ENCODE measurements at places on chromosomes 1 and 21.

- no peak for DNase-seq
These were observed 140.2 kb upstream of the SGIP1 start for GRCh38 chr1:66393586-66394287.

DNA sequence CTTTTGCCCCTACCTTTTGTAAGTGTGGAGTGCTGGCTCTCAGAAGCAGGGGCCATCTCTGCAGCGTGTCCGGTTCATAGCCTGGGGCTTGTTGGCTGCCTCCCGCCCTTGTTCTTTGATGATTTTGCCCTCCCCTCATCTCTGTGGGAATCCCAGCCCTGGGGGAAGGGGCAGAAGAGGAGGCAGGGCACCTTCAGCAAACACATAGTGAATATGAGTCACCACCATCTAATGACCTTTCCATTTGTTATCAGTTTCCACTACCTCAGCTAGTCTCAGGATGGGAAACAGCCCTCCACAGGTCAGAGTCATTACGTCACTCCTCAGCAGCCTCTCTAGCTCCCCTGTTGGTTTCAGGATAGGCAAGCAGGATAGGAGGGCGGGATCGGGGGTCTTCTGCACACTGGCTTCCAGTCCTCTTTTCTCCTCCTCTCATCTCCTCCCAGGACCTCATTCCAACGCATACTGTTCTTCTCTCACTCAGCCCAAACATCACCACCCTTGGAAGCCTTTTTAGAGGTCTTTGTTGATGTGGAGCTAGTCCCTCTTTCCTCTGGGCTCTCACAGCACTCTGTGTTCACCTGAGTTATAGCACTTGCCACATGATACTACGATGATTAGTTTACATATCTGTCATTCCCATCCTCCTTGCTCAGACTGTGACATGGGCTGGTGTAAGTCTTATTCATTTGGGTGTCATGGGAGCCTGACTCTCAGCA lies 15.8 kb downstream of the GADD45A start:
- DNase-seq, result no peak

DNA sequence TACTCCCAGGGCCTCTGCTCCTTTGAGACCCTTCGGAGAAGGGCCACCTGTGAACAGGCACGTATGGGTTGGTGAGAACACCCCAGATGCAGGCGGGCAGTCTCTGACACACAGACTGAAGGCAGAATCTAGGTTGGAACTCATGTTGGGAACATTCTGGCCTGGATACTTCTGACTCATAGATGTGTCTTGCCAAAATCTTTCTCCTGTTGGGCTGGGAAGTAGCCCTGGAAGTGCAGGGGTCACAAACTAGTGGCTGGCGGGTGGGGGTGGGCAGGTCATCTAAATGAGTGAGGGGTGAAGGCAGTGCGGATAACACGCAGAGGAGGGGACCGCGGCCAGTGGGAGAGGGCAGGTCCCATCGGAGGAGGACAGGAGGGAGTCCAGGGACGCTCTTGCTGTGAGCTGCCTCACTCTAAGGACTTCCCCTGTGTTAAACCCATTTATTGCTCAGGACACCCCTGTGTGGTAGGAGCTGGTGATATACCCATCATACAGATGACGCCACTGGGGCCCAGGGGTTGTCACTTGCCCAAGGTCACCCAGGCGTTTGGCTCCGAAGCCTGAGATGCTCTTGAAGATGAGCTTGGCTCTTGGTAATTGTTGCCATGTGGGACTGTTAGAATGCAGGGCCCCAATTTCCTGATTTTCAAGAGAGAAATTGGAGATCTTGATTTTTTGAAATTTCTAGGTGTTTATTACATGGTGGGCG lies 181.0 kb downstream of the PTPRU start:
- no peak for DNase-seq

DNA sequence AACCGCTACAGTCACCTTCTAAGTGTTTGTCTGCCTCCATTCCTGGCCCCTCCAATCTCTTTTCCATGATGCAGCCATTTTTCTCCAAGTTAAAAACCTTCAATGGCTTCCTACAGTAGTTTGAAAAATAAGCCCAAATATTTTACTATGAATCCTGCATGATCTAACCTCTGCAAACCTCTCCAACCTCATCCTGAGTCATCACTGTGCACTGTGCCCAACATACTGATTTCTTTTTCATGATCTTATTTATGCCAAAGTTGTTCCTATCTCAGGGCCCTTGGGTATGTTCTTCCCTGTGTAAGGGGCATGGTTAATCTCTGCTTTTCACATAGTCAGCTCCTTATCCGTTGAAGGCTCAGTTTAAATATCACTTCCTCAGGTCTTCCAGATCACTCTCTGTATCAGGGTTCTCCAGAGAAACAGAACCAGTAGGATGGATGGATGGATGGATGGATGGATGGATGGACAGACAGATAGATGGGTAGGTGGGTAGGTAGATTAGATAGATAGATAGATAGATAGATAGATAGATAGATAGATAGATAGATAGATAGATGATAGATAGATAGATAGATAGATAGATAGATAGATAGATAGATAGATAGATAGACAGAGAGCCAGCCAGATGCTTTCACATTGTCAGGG lies 18.1 kb upstream of the PTPN14 start:
- DNase-seq, result no peak

GRCh38 chr1:15616373-15617172 lies 685 bp upstream of the DDI2 start:
- no peak for DNase-seq

DNA sequence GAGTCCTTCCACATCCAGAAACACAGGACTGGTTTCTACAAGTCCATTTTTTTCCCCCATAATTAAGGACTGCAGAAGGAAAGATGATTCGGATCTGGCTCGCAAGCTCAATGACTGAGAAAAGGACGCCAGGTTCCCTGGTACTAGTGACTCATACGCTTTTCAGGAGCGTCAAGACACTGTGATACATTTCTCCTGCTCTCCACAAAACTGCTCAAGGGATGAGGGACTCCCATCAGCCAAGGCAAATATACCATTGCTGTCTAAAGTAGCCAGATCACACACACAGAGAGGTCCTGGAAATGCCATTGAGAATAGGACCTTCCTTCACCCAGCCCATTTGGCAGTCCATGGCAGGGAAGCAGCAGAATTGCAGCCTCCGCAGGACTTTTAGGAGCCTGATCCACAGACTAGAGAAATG lies 253.6 kb upstream of the IRF2BP2 start:
- no peak for DNase-seq

DNA sequence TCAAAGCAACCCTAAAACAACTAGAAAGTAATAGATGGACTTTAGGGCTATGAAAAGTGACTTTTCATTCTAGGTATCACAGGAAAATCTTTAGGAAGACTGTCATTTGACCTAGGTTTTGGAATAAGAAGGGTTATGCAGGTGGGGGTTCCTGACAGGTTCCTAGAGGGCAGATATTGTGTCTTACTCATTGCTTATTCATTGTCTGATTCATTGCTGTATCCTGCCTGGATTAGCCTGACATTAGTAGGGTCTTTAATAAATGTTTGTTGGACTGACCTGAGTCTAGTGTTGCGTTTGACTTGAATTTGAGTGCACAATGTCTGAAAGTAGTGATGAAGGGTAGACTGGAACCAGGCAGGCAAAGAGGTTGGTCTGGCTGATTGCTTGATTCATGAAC lies 6.0 kb downstream of the FNBP1L start:
- no peak for DNase-seq

DNA sequence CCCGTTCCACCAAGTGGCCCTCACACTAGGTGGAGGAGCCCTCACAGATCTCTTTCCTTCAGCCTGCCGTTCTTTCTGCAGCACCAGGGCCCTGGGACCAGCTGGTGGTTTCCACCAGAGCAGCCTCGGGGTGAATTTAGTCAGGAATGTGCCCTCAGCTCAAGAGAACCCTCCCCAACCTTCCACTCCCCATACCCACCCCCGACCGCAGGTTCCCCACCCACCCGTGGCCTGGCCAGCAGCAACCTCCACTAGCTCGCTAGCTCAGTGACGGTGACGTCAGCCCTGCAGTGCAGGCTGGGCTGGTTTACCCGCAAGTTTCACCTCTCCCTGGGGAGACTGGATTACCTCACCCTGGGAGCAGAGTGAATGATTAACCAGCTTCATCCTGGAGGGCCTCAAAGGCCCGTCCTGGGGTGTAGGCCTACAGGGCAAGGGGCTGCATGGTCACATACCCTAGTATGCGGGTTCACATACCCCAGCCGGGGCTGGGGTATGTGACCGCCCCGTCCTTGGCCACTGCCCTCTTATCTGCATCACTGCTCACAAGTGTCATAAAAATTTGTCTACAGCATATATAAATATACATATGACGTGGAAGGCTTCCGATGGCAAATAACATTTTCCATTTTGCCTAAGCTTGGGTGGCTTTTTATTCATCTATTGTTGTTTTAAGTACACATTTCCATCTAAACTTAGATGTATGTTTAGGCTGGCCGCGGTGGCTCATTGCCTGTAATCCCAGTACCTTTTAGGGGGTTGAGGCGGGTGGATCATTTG lies 24.5 kb downstream of the ELF3 start:
- DNase-seq, result no peak

- no peak for DNase-seq
These were observed 31.7 kb upstream of the ENSA start for GRCh38 chr1:150661156-150661555.

DNA sequence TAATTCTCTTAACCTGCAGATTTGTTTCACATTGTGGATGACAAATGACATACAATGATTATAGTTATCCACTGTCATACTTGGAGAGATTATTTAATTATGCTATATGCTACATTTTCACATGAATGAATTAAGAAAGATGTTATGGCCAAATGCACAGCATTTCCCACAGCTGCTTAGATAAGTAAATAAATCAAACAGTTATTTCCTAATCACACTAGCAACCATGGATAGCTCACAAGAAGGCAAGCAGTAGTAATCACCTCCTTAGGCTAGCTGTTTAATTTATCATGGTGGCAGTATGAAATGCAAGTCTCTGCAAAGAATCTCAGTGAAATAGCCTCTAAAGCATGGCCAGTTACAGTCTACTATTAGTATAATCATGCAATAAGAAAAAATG lies 1581.5 kb downstream of the NCAM2 start:
- DNase-seq, result no peak

GRCh38 chr21:32306021-32306780 lies 7.5 kb downstream of the MRAP start:
- DNase-seq, result no peak

DNA sequence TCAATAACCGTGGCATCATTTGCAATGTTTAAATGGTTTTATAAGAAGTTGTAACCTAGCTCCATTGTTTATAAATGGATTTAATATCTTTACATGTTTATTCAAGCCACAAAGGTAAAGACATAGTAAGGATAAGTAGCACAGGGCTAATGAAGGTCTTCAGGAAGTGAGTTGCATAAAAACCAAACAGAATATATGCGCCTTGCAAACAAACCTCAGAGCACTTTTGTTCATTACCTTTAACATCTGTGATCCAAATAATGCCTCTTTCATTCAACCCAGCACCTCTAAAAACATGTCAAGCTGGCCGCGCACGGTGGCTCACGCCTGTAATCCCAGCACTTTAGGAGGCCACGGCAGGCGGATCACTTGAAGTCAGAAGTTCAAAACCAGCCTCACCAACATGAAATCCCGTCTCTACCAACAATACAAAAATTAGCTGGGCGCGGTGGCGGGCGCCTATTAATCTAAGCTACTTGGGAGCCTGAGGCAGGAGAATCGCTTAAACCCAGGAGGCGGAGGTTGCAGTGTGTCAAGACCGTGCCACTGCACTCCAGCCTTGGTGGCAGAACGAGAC lies 25.3 kb downstream of the BRINP3 start:
- no peak for DNase-seq

- DNase-seq, result no peak
These were observed 75.2 kb downstream of the CNIH3 start for GRCh38 chr1:224691148-224691925.

GRCh38 chr1:246629030-246629429 lies 62.8 kb downstream of the CNST start:
- no peak for DNase-seq

GRCh38 chr1:89994231-89994804 lies 592 bp upstream of the ZNF326 start:
- no peak for DNase-seq

- no peak for DNase-seq
These were observed 174.6 kb downstream of the RWDD3 start for GRCh38 chr1:95408507-95409136.

DNA sequence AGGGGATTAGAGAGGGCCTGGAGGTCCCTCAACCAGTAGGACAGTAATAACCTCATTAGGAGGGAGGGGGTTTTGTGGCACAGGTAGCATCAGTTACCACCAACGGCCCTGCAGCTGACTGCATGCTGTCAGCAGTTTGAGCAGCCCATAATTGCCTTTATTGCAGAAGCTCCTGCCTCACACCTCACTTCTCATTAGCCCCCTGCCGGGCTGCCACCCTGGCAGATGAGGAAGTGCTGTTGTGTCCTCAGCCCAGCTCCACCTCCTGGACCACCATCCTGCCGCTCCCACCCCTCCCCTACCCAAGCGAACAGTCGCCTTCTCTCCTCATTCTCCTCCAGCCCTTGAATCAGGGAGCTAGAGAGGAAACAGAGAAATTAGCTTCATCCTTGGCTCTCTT lies 237.4 kb downstream of the LMX1A start:
- no peak for DNase-seq

- no peak for DNase-seq
These were observed 42.0 kb upstream of the LDLRAP1 start for GRCh38 chr1:25501235-25502058.

DNA sequence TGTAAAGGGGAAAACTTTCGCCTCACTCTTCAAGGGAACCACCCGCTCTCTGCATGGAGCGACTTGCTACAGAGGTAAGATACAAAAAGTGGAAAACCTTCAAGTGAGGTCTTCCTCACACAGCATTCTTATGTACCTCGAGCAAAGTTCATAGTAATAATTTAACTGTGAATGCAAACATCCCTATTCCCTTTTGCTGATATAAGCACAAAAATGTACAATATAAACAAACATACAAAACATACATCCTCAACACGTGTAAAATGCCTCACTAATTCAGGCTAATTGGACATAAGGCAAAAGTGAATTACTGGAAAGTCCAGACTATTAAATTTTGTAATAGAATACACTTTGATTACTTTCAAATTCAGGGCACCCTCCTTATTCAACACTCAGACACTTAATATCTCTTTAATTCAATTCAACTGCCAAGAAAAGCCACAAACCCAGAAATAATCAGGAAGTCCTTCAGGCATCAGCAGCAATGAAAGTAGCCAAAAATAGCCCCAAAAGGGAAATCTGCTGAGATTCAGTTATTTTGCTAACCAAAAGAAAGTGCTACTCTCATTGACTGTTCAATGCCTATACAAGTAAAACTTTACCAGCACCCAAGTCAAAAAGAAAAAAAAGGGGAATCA lies 15.2 kb upstream of the LMX1A start:
- DNase-seq, result no peak

DNA sequence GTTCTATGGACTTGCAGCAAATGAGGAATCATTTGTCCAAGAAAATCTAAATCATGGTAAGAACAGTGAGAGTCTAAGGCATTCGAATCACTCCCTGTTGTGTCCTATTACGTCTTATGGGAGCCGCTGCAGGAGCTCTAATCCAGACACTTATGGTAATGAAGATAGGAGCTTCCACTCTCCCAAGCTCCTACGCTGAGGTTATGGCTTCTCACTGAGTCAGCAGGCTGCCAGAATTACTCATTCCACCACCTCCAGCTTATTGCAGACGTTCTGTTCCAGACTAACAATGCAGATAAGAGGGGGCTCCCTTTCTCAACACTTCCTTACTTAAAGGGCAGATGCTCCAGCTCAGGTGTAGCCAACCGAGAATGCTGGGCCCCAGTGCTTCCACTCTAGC lies 212.6 kb downstream of the GREM2 start:
- DNase-seq, result no peak
